ENCODE measurements at places on chromosomes 1 and 21.

- no peak for DNase-seq
These were observed 320.9 kb upstream of the C1orf87 start for GRCh38 chr1:60394436-60394835.

DNA sequence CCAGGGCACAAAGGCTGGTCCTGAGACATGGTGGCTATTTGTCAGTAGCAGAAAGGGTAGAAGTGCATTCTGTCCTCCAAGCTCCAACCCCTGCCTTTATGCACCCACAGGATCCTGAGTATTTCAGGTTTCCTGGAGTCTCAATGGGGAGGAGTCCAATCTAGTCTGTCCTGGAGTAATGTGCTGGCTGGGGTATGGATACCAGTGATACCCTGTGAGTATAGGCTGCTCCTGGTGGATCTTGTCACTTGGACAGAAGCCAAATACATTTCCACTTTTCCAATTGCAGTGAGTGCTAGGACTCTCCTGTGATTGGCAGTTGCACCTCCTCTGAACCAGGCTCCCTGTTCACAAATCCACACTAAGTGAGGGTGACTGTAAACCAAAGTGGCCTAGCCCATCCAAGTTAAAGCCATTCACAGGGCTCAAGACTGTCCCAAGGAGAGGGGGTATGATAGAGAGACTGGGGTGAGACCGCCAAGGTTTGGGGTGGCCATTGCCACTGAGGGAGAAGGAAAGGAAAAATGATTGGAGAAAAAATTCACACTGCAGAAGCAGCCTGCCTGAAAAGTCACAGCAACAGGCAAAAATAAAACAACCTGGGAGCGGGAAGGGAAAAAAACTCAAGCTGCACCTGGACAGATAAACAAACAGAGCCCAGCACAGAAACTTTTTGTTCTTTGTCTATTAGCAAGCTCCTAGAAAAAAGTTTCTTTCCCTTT lies 163.4 kb upstream of the ETV3 start:
- no peak for DNase-seq

- DNase-seq: no peak
These were observed at the start of gene LY9 for GRCh38 chr1:160795951-160796383. TSS of gene LY9 (plus strand) at chr1:160796174. CDS start at chr1:160796188, 14 bp downstream.

DNA sequence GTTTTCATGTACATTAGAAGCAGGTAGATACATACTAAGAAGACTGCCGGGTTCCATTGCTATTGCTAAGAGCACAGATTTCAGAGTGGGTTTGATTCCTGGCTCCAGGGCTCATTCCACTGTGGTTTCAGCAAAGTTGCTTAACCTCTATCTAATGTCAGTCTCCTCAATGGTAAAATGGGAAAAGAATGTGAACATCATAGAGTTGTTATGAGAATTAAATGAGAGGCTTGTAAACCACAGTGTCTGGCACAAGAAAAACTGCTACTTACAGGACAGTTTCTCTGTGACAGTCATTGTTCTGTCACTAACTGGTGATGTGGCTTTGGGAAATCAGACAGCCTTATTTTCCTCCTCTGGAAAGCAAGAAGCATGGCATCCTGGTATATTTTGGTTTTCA lies 10.7 kb upstream of the PLXNA2 start:
- no peak for DNase-seq

DNA sequence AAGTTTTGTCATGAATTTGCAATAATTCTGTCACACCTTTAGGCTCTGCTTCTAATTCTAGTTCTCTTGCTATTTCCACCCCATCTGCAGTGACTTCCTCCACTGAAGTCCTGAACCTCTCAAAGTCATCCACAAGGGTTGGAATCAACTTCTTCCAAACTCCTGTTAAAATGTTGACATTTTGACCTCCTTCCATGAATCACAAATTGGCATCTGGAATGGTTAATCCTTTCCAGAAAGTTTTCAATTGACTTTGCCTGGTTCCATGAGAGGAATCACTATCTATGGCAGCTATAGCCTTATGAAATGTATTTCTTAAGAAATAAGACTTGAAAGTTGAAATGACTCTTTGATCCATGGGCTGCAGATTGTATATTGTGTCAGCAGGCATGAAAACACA lies 19.7 kb upstream of the SFT2D2 start:
- DNase-seq: no peak

- no peak for DNase-seq
These were observed 2.5 kb downstream of the SHISAL2A start for GRCh38 chr1:52635321-52636089.

DNA sequence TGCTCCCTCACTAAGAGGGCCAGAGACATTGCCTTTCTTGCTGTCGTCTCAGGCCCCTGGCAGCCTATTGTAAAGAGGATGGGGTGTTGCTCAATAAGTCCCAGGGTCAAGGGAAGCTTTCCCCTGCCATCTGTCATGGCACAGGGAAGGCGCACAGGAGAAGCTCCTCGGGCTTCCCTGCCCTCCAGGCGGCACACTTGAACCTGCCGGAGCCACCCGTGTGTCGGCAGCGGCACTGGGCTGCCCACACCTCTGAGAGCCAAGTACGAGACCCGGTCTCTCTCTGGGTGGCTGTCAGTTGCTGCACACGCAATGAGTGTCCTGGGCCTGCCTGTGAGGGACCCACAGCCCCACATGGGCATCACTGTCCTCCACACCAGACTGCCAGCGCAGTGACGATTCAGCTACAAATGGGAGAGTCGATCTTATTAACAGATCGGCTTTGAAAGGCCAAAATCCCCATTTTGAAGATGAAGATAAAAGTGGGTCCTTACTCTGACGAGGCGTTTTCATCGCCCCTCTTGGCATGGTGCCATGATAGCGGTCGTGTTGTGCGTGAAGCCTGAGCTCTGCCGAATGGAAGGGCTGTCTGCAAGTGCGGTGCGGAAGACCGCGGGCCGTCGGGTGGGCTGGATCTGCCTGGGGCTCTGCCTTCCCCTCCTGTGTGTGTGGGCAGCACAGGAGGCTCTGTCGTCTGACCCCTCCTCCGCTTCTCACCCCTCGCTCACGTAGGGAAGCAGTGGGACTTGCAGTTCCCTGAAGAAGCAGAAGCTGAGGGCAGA lies 29.2 kb upstream of the PDXK start:
- no peak for DNase-seq

GRCh38 chr1:4657244-4657789 lies 2.9 kb downstream of the AJAP1 start:
- DNase-seq: no peak

- DNase-seq: peak; percentile 8
These were observed 690.7 kb downstream of the NCAM2 start for GRCh38 chr21:21688889-21689288.

DNA sequence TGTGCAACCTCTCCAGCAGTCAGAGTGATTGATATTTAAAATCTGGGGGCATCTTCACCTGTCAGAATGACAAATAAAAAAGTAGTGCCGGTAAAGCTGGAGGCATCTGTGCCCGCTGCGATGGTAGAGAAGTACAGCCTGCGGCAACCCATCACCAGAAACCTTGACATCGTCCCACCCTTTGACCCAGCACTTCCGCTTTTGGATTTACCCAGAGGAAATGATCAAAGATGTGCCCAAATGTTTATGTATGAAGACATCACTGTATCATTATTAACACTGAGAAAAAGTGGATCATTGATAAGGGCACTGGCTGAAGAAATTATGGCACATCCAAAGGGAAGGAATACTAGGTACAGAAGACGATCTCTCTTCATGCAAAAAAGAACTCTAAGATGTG lies 96.0 kb downstream of the PGBD5 start:
- DNase-seq: no peak

DNA sequence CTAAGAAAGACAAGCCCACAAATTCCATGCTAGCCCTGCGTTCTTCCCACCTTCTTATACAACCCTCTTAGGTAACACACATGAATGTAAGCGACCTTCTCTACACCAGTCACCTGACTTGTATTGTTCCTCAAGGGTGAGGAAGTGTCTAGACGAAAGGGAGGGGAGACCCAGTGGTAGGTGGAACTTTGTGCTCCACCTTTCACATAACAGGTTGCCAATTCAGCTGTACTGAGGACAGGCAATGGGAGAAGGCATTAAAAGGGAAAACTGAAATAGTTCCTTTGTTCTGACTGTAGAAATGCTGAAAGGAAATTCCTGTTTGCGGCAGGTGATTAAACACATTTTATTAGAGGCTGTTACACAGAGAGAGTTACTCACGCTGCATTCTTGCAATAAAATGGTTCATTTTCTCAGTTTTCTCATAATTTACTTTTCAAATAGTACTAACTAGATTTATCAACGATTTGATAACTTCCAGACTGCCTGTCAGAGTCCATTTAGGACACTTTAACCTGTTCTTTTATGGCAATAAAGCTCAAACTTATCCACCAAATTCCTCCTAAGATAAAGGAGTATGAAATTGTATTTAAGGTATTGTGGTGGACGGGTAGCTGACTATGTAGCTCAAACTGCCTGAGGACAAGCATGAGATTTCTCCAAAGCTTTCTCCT lies 17.8 kb upstream of the CHRM3 start:
- no peak for DNase-seq

DNA sequence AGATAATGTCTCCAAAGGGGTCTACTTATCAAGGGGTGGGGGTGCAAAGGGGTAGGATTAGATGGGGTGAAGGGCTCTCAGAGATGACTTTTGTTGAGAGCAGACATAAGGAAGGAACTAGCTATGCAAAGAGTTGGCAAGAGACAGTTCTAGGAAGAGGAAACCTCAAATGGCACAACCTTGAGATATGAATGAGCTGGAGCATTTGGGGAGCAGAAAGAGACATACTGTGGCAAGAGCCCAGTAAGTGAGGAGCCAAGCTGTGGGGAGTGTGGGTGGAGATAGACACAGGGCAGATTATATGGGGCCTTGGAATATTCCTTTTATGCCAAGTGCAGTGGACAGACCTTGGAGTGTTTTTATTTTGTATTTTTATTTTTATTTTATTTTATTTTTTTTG lies 84.8 kb upstream of the BTG3 start:
- no peak for DNase-seq

DNA sequence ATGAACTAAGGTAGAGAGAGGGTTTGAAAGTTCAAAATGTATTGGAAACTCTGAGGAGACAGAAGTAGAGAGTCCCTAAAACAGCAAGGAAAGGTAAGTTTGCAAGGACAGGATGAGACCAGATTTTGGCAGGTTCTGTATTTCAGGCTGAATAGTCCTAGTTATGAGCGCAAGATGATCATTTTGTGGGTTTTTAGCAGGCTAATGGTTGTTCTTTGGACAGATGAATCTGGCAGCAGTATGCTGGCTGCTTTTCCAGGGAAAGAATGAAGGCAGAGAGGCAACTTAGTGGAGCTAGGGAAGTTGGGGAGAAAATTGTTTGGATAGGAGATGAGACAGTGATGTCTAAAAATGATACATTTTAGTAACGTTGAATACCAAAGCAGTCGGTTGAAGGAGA lies 243.5 kb upstream of the NRIP1 start:
- no peak for DNase-seq
